NCI-H2107 (cell line): ENCODE measurements at places on chromosomes 7 and 10.

DNA sequence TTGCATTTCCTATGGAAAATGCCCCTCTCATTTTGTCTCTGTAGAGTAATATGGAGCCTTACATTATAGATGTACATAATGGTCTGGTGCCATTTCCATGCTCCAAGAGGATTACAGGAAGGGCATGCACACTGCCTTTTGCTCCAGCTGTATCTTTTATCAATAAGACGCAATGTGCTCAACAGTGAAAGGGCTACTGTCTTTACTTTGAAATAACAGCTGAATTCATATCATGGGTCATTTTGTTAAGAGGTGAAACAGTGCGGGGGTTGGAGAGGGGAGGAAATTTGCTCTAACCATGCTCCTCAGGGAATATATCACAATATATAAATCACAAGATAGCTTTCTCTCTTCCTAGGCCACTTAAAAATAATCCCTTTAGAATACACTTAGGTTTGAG lies 77.7 kb downstream of the ICA1 start:
- DNase-seq, result no peak

- DNase-seq, result no peak
These were observed 12.0 kb downstream of the COL1A2 start for GRCh38 chr7:94406696-94407095.

DNA sequence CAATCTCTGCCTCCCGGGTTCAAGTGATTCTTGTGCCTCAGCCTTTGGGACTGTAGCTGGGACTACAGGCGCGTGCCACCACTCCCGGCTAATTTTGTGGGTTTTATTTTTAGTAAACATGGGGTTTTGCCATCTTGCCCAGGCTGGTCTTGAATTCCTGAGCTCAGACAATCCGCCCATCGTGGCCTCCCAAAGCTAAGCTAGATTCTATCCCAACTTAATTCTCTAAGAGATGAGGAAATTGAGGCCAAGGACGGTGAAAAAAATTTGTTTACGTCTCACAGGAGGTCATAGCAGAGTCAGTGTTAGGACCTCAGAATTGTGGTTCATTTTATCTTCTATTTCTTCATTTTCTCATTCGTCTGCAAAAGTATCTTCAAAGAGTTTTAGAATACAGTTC lies 6.1 kb downstream of the CCAR1 start:
- DNase-seq, result no peak

GRCh38 chr7:477626-478220 lies 41.9 kb downstream of the PDGFA start:
- no peak for DNase-seq
